GM12865 (cell line): ENCODE measurements at places on chromosomes 7 and 10.

- DNase-seq = no peak
Observed at GRCh38 chr7:126185959-126186580, 1066.7 kb downstream of the GRM8 start.

DNA sequence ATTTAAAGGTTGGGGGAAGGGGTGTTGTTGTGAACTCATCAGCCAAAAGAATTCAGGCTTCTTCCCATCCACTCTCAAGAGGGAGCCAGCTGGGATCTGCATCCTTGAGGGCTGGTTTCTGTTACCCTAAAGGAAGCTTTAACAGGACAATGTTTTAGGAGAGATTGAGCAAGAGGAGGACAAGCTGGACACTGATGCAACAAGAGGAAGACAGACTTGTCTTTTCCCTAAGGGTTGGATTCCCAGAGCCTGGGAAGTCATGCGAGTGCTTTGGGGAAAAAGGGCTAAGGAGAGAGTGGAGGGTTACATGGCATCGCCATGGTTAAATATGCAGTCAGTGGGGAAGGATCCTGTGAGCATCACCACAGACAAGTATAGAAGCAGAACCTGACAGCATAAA lies 47.6 kb upstream of the PDE1C start:
- no peak for DNase-seq

GRCh38 chr10:124661660-124662180 lies 82.5 kb downstream of the FAM53B start:
- no peak for DNase-seq

- DNase-seq = no peak
Observed at GRCh38 chr7:90269163-90269562, 24.2 kb downstream of the CFAP69 start.

DNA sequence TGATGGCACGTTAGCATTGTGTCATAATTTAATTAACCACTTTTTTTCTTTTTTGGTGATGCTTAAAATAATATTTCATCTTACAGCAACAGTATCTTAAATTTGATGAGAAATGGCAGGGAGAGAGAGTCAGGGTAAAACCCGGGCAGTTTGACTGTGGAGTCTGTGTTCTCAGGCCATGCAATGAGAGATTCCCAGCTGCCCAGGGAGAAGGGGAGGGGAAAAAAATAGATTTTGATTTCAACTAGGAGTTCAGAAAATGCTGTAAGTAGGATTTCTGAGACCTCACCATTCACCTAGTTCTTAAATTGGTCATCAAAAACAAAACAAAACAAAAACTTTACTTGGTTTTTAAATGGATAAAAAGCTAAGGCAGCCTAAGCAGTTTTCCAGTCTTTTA lies 37.4 kb upstream of the XPNPEP1 start:
- no peak for DNase-seq

DNA sequence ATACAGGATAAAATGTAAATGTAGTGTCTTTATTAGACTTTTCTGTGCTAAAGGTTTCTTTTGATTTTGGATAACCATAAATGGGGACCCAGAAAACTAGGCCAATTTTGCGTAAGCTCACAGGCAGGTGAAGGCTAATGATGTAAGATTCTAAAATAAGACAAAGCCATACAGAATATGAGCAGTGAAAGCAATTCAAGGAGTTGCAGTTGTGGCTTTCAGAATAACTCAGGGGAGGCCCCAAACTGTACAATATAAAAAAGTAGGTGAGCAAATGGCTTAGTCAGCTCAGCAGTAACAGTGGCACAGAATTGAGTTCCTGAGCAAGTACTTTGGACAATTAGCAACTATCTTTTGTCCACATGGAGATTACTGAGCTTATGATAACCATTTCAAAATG lies 81.7 kb upstream of the NRP1 start:
- DNase-seq = peak; percentile 44

GRCh38 chr10:102449321-102450123 lies 1.8 kb downstream of the C10orf95 start:
- peak; percentile 93 for DNase-seq

- no peak for DNase-seq
Observed at GRCh38 chr10:132405463-132405991, 8.5 kb downstream of the PWWP2B start.

GRCh38 chr7:50644586-50644985 lies 79.4 kb upstream of the DDC start:
- DNase-seq = no peak

DNA sequence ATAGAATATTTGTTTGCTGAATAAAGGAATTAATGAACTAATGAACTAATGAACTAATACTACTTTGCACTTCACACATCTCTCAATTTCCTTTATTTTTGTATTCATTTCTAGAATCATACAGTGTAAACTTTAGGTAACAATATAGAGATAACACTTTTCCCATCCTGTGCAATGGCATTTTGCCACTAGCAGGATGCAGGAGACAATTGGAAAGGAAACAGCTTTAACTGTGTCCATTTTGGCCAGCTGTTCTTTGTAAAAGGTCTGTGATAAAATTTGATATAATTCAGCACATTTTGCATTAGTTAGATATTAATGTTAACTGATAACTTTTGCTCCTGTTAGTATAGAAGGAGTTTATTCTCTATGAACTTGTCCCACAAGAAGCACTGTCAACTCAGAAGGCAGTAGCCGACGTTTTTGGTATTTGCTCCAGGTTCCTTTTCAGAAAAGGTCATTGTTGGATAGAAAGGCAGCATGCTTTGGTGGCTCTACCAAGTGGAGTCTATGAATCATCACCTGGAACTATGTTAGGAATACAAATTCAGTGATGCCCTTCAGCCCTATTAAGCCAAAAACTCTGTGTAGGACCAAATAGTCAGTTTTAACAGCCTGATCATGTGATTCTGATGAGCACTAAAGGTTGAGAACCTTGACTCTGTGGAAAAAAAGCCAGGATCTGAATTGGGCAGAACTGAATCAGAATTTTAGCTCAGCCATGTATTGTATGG lies 86.6 kb downstream of the NRG3 start:
- no peak for DNase-seq

DNA sequence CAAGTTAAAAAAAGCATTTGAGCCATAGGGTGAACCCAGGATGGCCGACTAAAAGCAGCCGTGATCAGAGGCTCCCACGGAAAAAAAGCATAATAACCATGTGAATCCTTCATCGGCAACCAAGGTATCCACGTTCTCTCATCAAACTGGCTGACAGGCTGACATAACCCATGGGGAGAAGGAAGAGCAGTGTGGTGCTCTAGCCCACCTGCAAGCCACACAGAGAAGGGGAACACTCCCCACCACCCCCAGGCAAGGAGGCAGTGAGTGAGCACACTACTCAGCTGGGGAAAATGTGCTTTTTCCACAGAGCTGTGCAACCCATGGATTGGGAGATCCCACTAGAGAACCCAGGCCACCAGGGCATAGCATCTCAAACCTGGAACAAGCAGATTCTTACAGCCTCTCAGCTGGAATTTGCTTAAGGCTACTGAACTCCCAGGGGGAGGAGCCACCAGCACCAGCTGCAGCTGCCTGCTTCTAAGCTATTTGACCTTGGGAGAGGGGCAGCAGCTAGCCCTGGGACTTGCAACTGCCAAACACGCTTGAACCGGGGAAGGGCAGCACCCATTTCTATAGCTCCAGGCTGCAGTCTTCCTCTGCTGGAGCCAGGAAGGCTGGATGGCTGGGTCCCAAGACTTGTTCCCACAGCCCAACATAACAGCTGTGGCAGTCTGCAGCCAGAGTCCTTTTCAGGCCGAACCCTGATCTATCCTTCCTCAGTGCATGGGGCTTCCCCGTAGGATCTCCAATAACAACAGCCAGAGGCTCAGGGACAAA lies 178.2 kb upstream of the NRG3 start:
- no peak for DNase-seq

DNA sequence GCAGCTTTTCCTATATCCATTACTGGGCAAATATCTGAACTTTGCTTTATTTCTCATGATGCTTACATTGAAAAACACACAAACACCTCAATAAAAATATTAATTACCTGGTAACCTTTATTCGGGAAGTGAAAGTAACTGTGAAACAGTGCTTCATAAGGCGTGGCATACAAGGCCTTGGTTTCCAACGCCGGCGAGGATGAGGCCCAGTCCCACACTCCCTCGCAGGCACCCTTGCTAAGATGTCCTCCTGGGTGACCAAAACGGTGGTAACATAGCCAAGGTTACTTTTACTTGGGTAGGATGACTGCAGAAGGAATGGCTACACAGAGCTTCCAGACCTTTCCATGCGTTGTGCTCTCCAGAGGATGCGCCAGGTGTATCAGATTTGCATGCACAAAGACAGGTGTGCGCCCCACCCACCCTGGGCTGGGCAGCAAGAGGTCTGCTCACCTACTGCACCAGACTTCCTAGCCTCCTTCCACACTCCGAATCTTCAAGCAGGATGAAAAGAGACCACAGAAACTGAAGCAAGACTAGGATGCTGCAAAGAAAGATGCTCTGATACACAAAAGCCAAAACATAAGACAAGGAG lies 13.3 kb upstream of the DAGLB start:
- no peak for DNase-seq

DNA sequence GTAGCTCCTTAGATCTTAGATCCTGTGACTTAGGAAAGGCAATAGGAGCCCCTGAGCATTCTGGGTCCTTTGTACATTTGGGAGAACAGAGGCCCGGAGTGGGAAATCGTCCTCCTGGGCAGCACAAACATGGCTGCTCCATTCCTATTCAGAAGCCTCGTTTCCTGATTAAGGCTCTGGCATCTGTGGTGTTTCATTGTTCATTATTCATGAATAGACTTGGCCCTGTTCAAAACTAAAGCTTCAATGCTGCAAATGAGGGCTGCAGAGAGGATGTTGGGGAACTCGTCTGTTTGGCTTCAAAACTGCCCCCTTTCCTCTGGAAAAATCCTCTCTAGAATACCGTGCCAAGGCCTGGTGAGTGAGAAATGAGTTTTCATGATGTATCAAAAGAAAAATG lies 3.4 kb upstream of the HTRA1 start:
- no peak for DNase-seq

GRCh38 chr10:91071786-91072185 lies 148.7 kb upstream of the PCGF5 start:
- DNase-seq = no peak

DNA sequence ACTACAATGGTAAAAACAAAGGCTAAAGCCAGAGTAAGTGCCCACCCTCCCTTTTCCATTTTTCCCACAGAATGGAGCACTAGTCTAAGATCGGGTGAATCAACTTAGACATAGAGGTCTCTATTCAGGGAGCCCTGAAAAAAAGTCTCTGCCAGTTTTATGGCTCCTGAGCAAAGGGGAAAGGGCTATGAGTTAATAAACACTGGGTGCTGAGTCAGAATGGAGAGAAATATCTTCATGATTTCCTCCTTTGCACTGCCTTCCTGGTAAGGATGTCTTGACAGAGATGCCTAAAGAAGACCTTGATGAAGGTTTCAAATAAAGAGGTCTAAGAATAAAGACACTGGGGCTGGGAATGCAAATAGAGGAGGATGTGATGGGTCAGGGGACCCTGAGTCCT lies 607.4 kb upstream of the MBL2 start:
- DNase-seq = no peak

DNA sequence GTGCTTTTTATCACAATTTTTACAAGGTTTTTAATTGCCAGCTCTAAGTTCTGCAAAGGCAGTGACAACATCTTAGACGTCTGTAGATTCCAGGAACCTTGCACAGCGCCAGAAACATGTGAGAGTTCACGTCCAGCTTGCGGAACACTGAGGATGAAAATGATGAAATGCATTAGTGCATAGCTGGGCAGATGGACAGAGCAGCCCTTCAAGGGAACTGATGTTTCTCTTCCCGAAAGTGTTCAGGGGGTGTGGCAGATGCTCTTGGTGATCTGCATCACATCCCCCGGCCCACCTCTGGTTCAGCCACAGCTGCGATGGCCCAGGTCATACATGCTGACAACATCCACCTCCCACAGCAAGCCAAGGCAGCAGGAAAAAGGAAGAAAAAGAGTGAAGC lies 40.9 kb downstream of the ITIH5 start:
- no peak for DNase-seq

DNA sequence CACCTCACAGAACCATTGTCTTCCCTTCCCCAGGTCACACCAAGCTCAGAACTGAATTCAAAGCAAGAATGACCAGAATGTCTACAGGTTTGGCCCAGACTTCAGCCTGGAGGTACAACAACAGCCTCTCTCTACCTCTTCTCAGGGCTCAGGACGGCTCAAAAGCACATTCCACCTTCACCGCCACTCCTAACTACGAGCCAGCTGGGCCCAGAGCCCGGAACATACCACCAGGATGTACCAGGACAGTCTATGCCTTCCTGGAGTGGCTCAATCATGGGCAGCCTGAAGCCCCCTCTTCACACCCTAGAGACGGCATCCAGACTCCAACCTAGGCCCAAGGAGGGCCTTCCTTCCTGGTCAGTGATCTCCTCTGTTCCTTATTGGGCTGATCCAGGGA lies 41.6 kb downstream of the ANXA8 start:
- DNase-seq = no peak
